ENCODE measurements at places on chromosomes 5 and 9.

DNA sequence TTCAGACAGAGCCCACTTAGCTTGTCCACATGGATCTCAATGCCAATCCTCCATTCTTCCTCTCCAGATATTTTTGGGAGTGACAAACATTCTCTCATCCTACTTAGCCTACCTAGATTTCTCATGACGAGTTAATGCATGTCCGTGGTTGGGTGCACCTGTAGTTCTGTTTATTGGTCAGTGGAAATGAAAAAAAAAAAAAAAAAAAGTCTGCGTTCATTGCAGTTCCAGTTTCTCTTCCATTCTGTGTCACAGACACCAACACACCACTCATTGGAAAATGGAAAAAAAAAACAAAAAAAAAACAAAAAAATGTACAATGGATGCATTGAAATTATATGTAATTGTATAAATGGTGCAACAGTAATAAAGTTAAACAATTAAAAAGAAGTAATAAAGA is 59.0 kb downstream of the BASP1 start:
- DNase-seq = no peak

DNA sequence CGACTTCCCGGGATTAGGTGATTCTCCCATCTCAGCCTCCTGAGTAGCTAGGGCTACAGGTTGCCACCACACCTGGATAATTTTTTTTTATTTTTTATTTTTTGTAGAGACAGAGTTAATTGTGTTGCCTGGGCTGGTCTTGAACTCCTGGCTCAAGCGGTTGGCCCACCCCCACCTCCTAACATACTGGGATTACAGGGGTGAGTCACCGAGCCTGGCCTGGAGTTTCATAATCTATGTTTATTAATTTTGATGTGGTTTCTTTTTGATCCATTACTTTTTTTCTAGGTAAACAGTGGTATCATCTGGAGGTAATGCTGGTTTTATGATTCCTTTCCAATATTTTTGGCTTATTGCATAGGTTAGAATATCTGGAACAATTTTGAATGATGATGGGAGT is 54.2 kb downstream of the KIAA1958 start:
- DNase-seq = no peak

- no peak for DNase-seq
Measured at GRCh38 chr9:111926421-111926875, 29.8 kb downstream of the UGCG start.

DNA sequence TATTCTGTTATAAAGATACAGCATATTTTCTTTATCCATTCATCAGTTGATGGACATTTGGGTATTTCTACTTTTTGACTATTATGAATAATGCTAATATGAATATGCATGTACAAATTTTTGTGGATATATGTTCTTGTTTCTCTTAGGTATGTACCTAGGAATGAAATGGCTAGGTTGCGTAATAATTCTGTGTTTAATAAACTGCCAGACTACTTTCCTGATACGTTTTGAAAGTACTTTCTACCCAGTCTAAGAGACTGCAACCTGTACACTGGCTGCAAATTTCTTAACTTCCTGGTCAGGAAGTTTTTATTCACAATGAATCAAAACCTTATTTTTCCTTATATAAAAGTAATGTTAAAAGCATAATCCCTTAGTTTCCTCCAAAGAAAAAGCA is 93.9 kb upstream of the STARD4 start:
- no peak for DNase-seq

- no peak for DNase-seq
Measured at GRCh38 chr9:24479361-24480059, 66.2 kb downstream of the IZUMO3 start.

GRCh38 chr9:75071530-75072122 is 16.3 kb downstream of the NMRK1 start:
- DNase-seq = no peak

DNA sequence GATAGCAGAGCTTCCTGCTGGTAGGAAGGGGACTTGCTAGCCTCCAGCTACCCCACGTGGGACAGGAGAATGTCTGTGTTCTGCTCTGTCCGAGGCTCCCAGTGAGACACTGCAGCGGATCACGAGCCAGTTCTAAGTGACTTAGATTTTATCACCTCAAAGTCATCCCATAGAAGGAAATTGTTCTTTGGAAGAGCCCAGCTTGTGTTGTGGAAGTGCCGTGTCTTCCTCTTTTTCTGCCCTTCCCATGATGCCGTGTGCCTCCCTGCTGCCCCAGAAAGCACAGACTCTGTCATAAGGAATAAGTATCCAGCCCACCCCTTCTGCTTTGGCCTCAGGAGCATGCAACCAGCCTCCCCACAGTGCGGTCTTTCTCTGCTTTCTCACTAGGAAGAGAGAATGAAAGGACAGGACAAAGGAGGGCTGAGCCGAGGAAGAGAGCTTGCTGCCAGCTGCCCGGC is 35.6 kb downstream of the RUFY1 start:
- DNase-seq = no peak

DNA sequence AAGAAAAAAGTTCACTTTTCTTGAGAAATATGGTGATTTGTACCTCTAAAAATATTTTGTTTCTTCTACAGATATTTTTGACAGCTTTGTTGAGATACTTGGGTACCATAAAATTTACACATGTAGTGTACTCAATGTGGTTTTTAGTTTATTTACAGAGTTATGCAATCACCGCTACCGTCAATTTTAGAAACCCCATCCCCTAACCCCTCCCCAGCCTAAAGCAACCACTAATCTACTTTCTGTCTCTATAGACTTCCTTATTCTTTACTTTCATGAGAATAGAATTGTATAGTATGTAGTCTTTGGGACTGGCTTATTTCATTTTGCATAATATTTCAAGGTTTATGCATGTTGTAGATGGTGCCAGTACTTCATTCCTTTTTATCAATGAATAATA is 45.0 kb upstream of the TDRD7 start:
- no peak for DNase-seq

DNA sequence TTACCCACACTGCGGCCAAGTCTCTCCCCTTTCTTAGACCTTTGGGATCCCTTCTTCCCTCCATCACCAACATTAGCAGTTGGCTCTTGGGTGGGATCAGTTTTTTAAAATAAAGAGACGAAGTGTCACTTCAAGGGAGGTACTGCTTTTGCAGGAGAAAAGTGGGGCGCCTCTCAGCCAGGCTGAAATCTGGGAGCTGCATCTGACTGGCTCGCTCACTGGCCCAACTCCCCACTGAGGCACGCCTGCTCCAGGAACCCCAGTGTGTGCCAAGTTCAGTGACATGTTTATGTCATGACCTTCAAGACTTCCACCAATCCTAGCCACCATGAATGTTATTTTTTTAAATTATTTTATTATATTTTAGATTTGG is 130.5 kb downstream of the MVB12B start:
- DNase-seq = no peak

- no peak for DNase-seq
Measured at GRCh38 chr9:133210609-133211008, 1.6 kb upstream of the OBP2B start.

DNA sequence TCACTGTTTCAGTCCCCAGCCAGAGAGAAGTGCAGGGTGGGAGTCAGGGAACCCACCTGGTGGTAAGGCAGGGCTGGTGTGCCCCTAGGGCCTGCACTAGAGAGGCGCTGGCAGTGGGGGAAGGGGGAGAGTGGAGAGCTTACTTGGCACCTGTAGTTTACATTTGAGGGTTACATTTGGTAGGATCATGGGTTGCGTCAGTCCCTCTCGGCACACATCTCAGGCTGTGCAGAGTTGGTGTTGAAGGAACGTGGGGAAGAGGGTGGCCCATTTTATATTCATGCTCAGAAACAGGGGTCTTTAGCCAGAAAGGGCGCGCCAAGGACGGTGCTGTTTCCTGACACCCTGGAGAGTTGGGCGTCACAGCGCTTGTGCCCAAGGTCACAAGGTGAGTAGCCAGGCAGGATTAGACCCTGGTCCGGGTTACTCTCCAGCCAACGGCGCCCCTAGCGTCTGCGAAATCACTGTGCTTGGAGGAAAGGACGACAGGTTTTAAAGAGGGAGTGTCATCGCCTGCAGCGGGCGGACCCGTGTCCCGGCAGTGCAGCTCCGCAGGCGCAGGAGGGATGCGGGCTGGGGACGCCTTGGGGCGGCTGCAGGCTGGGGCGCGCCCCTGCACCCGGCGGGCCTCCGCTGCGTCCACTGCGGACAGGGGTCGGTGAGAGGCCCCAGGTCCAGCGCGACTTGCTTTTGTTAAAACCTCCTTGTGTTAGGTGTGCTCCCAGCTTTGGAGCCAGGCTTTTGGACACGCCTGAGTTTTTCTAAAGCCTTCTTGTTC is 272.6 kb downstream of the FANCC start:
- no peak for DNase-seq

DNA sequence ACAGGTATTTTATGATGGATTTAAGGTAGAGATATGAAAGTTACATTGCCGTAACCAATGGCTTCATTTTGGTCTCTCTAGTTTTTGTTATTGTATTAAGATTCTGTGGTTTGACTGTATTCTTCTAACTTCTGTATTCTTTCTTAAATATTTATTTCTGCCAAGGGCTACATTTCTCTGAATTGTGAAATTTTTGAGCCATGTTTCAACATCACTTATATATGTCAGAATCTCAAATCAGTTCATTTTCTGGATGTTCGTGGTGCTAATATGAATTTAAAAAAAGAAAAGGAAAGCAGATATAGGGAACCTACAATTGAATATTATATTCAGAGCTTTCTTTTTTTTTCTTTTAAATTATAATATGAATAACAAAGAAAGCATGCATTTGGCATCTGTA is 142.7 kb downstream of the ANXA1 start:
- no peak for DNase-seq

- DNase-seq = no peak
Measured at GRCh38 chr5:142661143-142661542, 24.7 kb downstream of the FGF1 start.

GRCh38 chr5:143805861-143806260 is 6.1 kb upstream of the HMHB1 start:
- DNase-seq = no peak

DNA sequence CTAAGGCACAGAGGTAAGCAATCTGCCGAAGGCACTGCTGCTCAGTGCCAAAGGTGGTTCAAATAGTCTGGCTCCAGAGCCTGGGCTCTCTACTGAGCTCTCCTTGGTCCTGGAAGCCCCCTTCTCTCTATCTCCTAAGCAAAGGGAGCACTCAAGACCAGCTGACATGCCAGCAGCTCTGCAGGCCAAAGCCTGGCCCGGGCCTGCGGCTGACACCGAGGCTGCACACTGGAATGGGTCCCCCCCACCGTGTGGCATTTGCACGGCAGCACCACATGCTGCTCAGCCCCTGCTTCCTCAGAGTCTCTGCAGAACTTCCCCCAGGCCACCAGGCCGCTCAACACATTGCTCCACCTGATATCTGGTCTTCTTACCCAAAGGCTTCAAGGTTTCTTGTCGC is 57.8 kb upstream of the GOLPH3 start:
- no peak for DNase-seq

- DNase-seq = no peak
Measured at GRCh38 chr5:124868676-124869075, 122.2 kb upstream of the ZNF608 start.

GRCh38 chr5:56594792-56595191 is 220.6 kb upstream of the MAP3K1 start:
- DNase-seq = no peak

DNA sequence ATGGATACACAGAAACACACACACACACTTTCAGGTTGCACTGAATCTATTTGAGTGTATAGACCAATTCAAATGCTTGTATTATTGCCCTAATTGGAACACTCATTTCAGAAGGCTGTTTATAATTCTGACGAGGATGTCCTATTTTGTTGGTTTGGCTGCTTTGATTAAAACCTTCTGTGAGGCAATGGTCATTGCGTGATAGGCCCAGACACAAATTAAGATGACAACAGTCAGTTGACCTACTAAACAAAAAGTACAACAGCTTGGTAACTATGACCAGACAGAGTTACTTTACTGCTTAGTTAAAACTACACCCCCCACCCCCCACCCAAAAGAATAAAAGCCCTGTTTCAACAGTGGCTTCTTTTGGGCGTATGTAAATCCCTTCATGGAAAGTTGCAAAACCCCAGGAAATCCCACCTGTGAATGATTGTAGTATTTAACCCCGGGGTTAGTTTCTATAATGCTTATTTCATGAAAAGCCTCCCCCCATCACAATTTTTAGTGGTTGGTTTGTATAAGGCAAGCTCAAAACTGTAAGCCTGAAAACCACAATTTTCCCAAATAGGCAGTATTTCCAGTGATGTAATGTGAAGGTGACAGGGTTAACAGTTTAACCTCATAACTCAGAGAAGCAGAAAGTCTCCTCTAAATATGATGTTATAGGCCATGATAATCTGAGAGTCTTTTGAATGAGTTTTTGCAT is 340.8 kb downstream of the FGF10 start:
- DNase-seq = no peak

- DNase-seq = no peak
Measured at GRCh38 chr9:120336021-120336752, 243.8 kb downstream of the CDK5RAP2 start.

DNA sequence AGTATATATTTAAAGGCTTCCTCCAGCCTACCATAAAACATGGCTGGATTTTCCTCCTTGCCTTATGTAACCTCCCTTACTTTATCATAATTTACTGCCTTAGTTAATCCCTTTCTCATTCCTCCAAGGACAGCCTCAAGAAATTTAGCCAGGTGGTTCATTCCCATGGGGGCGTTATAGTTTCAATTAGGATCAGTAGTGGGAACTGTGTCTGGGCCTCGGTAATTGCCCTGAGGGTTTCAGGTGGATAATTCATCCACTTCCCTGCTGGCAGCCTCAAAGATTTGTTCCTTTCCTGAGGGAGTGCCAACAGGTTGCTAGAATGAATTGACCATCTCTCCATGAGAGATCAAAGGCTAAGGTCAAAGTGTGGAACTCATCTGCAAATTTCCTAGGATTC is 4.3 kb upstream of the GM2A start:
- DNase-seq = no peak

DNA sequence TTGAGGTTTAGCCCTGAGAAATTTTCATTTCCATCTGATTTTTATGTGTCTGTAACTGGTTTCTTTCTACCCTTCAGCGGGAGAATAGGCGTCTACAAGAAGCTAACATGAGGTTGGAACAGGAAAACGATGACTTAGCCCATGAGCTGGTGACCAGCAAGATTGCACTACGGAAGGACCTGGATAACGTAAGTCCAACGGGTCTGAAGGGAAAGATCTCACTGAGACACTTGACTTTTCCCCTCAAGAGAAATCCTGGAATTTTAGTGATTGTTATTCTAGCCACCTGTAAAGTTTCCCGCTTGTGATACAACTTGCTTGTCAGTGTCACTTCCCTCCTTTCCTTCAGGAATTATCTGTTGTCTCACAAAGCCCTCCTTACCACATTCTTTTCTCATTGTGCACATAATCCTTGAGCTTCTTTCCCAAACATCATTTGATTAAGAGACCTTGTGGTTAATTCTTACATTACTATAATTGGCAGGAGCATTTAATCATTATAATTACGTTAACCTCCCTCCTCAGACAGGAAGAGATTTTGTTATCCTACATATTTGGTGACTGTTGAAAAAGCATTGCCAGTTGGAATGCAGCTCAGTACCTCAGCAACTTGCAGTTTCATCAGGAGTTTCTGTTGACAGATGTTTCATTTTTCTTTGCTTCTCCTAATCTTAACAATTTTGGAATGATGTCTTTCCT is 56.9 kb downstream of the GPR21 start:
- no peak for DNase-seq

GRCh38 chr9:93346231-93347112 is 105.0 kb upstream of the FAM120A start:
- no peak for DNase-seq
